ENCODE measurements at places on chromosomes 1 and 21.

DNA sequence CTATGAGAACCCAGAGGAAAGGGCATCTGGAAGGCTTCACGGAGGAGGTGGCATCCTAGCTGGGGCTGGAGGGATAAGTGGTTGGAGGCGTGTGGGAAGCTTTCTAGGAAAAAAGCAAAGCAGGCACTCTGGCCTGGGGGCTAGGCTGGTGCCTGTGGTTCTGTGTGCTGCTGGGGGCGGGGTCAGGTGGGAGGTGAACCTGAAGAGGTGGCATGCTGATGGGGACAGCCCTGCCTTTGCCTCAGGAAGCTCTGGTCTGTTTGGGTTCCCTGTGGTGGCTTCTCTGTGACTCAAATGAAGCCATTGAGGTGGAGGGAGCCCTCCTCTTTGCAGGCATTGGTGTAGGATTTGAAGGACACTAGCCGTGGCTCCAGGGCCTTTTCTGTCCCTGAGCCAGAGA lies 221.6 kb upstream of the POU3F1 start:
- DNase-seq = no peak

GRCh38 chr1:2049225-2049717 lies 940 bp upstream of the PRKCZ start:
- no peak for DNase-seq

DNA sequence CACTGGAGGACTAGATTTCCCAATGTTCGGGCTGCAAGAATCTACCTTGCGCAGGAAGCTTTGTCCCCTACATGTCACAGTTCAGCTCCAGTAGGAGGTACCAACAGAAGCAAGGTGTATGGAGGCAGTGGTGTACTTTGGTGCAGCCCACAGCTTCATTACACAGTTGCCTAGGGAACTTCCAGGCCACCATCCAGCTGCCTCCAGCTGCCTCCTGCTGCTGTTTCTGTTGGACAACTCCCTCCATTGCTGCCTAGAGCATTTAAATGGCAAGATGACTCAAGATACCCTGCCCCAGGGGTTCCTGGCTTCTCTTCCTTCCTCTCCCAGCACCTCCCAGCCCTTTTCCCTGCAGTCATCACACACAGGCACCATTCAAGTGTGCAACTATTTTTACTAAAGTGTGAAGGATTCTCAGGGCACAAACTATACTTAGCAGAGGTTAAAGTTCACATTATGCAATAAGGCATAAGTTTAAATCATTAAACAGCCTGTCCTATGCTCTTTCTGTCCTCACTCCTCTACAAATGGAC lies 39.0 kb upstream of the ATP1A1 start:
- no peak for DNase-seq

DNA sequence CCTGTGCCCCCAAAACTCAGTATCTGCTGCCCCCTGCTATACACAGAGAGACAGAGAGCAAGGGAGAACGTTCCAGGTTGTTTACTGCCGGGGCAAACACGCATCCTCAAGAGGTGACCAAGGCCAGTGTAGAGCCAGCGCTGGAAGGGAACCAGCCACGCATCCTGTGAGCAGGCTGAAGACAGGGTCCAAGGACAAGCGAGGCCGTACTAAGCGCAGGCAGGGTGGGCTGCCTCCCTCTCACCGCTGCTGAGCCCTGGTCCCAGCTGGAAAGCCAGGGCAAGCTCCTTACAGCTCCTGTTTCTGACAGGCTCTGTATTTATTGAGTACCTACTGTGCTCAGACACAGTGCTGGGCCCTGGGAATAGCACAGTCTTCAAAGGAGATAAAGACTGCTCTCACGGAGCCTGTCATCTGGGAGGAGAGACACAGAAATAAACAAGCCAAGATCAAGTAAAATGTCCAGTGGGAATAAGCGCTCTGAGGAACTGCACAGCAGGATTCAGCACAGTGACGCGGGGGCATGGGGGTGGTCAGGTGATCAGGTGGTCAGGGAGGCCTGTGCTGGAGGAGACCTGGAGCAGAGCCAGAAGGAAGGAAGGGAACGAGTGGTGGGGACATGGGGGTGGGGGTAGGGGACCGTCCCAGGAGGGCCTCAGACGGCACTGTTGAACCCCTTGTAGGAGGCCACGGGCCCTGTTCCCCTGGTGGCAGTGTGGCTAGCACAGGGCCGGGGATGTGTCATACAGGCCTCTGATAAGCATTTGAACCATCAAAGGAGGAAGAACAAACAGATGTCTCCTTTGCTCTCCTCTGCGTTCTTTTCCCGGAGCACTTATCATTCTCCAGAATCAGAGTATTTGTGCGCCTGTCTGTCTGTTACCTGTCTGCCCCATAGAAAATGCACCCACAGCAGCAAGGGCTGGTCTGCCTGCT lies 37.8 kb upstream of the EFHD2 start:
- no peak for DNase-seq

GRCh38 chr1:42807056-42807668 lies 9.8 kb upstream of the ERMAP start:
- DNase-seq = no peak

GRCh38 chr1:233435622-233436021 lies 108.1 kb downstream of the MAP3K21 start:
- no peak for DNase-seq

DNA sequence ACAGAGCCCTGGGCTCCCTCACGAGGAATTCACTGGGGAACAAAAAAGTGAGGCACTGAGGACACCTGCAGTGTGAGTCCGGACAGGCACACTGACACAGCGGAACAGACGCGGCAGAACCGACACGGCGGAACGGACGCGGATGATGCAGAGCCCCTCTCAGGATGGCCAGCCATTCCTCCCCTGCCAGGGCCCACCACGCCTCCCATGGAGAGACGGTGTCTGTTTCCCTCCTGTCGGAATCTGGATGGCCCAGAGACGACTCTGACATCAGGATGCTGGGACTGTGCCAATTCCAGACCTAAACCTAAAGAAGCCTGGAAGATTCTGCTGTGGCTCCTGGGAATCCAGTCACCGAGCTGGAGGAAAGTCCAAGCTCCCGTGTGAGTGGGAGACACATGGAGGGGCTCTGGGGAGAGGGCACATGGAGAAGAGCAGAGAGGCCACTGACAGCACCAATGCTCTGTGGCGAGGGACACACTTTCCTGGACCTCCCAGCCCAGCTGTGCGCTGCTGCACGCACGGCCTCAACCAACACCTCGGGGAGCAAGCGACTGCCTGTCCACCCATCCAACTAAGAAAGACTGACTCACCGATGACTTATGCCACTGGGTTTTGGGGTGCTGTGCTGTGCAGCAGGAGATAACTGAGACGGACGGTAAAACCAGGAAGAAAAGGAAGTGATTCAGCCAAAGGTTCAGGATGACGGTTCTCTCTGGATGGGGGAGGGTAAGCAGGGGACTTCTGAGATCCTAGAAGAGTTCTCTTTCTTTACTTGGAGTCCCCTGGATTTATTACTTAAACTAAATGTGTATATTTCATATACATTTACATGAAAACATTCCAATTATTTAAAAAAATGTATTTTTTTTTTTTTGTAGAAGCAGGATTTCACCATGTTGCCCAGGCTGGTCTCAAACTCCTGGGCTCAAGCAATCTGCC lies 23.3 kb downstream of the ZBTB17 start:
- DNase-seq = no peak

DNA sequence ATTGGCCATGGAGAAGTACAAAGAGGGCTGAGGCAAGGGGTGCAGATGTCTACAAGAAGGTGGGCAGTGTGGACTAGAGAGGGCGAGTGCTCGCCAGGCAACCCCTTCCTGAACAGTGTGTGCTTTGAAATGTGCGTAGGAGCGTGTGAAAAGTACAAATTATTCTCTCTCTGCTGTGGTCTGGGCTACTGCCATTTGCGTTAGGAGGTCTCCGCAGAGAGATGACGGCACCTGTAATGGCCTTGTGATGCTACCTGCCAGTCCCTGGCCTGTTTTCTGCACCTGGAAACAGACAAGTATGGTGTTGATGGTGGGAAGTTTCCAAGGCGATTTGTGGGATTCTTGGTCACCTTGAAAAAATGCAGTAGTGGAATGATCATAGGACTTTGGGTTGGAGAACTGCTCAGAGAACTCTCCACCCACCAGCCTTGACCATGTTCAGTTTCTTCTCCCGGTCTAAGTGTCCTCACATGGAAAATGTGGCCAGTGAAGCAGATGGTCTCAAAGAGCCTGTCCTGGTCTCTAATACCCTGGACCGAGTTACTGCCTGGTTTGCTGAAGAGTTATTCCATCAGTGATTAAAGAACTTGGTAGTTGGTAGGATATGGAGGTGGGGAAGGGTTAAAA lies 74.5 kb downstream of the MRPS6 start:
- DNase-seq = no peak

GRCh38 chr1:1906185-1907097 lies 8.6 kb upstream of the CALML6 start:
- peak; percentile 95 for DNase-seq

DNA sequence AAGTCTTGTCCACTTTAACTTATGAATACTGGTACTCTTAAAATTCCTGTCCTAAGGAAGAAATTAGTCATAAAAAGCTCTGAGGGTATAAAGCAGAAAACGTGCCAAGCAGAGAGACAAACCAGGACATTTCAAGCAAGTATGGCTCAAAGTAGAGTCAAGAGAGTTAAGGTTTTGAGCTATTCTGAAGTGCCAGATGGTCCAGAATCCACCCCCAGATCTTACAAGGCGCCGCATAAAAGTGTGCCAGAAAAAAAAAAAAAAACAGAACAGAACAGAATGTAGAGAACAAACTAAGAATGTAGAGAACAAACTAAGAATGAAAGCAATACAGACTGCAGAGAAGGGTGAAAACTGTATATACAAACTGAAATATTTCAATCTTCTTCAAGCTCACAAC lies 12.5 kb downstream of the EPS15 start:
- no peak for DNase-seq

- DNase-seq = no peak
These were observed 151.9 kb downstream of the PGBD5 start for GRCh38 chr1:230274254-230274653.

DNA sequence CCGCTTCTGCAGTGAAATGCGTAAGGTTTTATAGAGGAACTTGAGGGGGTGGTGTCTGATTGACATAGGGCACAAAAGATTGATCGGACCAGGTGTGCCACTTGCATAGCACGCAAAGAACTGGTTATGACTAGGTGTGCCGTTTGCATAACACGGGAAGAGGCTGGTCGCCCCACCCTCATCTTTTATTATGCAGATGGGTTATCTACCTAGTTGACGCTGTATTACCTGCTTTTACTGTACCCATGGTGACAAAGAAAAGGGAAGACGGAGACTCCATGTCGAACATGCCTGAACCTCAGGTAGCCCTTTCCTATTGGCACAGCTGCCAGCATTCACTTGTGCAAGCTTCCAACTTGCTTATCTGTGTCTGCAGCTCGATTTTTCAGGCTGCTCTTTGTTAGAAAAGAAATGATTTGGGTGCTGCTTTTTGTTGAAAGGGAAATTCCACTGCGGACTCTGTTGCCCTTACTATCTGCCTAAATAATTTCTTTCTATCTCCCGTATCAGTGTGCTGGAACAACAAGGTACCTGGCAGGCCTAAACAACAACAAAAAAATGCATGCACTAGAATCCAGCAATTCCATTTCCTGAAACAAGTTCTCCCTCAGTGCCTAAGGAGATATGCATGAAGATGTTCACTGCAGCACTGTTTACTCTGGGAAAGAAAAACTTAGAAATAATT lies 194.4 kb upstream of the KAZN start:
- DNase-seq = no peak

GRCh38 chr1:13941315-13941714 lies 241.3 kb downstream of the PRDM2 start:
- DNase-seq = no peak

DNA sequence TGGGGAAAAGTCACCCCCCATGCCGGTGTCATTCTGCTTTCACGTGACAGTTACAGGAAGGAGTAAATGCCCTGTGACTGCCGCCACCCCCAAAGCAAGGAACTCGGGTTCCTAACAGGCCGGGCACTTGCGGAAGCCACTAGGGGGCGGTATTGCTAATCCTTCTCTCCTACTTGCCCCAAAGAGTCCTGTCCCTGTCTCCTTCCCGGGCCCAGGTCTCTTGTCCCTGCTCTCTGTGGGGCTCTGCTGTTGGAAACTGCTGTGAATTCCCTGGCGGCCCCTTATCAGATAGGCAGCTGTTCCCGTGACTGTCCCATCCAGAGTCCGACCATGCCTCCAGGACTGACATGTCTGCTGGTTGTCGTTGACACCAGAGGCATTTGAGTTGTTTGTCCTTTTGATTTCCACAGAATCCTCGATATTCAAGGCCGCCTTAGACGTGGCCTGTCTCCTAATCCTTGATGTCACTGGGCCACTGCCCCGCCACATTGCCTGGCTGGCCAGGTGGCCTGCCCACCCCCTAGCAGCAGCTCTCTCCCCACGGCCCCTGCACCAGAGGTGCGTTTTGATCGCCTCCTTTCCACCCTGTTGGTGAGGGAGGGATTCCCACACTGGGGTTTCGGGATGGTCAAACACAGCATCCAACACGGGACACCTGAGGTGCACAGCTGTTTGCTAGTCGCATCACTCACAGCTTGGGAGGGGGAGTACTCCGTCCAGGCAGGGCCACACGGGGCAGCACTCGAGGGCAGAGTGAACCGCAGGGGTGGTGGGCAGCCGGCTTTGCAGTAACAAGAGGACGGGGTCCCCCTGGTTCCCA lies 37.3 kb downstream of the CHAF1B start:
- DNase-seq = peak; percentile 79

DNA sequence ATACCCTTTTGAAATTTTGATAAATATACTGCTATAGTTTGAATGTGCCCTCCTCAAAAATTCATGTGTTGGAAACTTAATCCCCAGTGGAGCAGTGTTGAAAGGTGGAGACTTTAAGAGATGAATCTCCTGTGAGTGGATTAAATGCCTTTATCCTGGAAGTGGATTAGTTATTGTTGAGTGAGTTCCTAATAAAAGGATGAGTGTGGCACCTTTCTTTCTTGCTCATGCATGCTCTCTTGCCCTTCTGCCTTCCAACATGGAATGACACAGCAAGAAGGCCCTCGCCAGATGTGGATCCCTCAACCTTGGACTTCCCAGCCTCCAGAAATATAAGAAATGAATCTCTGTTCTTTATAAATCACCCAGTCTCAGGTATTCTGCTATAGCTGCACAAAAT lies 51.8 kb downstream of the CD160 start:
- no peak for DNase-seq

GRCh38 chr1:68111519-68112436 lies 61.4 kb upstream of the DIRAS3 start:
- peak; percentile 91 for DNase-seq

DNA sequence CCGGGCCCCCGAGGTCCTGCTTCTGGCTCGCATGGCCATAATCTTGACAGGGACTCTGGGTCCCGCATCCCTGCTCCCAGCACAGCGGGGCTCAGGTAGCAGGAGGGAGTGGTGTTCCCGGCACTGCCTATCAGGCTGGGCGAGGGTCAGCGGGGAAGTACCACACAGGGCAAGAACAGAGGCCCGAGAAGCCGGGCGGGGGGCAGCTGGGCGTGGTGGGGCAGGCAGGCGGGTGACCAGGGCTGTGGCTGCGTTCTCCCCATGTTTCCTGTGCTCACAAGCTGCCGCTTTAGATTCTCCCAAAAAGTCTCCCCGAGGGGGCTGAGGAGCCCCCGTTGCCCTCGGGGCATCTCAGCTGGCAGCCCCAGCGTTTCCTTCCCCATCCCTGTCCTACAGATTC lies 18.3 kb downstream of the ATAD3B start:
- no peak for DNase-seq

DNA sequence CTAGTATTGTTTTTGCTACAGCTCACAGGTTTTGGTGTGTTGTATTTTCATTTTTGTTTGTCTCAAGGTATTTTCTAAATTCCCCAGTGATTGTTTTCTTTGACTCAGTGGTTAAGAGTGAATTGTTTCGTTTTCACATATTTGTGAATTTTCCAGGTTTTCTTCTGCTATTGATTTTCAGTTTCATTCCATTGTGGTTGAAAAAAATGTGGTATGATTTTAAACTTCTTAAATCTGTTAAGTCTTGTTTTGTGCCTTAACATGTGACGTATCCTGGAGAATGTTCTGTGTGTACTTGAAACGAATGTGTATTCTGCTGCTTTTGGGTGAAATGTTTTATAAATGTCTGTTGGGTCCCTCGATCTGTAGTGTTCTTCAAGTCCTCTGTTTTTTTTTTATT lies 117.9 kb downstream of the KIF26B start:
- no peak for DNase-seq
